Activated CD8-positive, alpha-beta memory T cell treated with anti-CD3 and anti-CD28 coated beads, Interleukin-2, amount 50 U/mL, for 48 hours (primary cell): ENCODE measurements at places on chromosomes 12 and 14.
A peak's percentile ranks its signal among the peaks of the same experiment; 100 is the strongest.

- no peak for DNase-seq
These were observed 66.1 kb upstream of the PRB2 start for GRCh38 chr12:11461433-11461832.

DNA sequence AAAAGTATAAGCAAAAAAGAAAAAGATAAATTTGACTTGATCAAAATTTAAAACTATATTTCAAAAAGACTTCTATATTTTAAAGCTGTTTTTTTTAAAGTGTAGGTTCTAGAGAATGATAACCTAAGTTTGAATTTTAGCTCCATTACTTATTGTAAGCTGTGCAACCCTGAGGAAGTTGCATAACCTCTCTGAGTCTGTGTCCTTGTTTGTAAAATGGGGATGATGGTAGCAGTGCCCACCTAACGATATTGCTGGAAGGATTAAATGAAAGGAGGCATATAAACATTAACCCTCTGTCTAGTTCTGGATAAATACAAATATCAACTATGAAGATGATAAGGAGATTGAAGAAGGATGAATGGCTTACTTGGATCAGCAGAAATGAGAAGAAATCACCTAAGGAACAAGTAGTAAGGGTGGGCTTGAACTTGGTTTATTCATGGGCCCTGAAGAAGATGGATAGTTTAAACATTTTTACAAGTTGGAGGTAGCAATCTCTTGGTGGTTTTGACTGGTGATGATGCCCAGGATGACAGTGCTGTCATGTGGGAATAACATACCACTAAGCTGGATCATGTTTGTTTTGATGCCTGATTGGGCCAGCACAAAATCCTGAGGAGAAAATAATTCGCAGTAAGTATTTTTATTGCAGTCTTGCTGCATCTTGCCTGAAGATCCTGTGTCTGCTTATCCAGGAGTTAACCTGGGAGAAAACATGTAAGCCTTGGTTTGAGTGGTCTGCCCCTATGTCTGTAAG lies 35.0 kb downstream of the TXNRD1 start:
- no peak for DNase-seq

GRCh38 chr14:90740946-90741681 lies 75.1 kb downstream of the TTC7B start:
- DNase-seq: no peak

- peak; percentile 75 for DNase-seq
These were observed 2.5 kb downstream of the HNRNPA1 start for GRCh38 chr12:54282949-54283593.

DNA sequence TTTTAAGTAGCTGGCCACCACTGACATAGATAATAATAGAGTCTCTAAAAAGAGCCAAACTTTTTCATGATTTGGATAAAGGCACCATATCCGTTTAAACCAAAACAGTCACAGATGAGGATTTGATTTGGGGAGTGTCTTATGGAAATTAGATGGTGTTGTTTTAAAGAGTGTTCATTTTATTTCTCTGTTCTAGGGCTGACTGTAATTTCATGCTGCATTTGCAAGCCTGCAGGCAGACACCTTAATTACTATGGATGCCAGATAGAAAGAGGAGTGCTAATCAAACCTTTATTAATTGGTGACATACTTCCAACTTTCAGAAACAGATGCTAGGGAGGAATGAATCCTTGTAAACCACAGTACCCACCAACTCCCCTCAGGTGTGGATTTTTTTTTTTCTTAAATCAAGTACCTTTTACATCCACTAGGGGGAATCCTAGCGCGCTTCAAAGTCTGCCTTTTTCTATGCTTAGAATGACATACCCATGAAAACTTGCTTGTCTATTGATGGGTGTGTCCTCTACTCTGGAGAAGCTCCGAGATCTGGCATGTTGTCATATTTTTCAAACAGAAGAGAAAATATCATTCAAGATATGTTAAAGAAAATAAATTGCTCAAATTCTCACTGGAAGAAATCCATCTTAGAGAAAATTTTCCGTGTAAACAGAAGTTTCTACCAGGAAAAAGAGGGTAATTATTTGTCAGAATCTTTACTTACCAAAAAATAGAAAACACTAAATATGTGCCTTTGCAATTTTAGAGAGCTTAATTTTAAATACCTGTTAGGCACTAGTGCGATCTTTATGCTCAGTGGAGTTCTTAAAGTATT lies 14.2 kb upstream of the PLXNC1 start:
- DNase-seq: no peak

DNA sequence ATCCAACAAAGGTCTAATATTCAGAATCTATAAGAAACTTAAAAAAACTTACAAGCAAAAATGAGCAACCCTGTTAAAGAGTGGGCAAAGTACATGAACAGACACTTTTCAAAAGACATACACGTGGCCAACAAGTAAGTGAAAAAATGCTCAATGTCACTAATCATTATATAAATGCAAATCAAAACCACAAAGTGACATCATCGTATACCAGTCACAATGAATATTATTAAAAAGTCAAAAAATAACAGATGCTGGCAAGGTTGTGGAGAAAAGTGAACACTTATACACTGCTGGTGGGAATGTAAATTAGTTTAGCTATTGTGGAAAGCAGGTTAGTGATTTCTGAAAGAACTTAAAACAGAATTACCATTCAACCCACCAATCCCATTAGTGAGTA lies 199.1 kb downstream of the SNAPC1 start:
- DNase-seq: no peak

- peak; percentile 94 for DNase-seq
These were observed at the start of gene ADCK1 for GRCh38 chr14:77799863-77800730. ADCK1 (plus strand) TSS chr14:77800109; CDS start chr14:77818979, 18,870 bp downstream.

DNA sequence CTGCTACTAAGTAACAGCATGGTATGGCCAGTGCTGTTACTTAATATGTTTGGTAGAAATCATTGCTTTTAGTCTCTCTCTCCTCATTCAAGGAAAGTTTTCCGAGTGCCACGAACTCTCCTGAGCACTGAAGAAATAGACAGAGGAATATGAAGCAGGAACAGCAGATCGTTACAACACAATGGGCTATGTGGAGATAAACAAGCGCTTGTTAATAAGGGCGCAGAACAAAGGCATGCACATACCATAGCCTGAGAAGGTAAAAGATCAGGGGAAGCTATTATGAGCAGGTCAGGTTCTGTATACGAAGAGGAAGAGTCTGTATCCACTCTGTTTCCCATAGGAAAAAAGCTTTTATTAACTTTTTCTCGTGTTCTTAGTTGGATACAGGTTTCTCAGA lies 156.2 kb upstream of the CPNE8 start:
- DNase-seq: no peak

DNA sequence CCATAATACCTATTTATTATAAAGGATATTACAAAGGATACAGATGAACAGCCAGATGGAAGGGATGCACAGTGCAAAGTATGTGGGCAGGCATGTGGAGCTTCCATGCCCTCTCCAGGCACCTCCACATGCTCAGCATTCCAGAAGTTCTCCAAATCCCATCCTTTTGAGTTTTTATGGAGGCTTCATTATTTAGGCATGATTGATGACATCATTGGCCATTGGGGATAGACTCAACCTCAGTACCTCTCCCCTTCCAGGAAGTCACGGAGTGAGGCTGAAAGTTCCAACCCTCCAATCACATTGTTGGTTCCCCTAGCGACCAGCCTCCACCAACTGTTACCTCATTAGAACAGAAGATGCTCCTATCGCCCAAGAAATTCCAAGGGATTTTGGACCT lies 156.4 kb downstream of the ATP23 start:
- no peak for DNase-seq

GRCh38 chr12:107642240-107642639 lies 43.4 kb upstream of the PWP1 start:
- no peak for DNase-seq

DNA sequence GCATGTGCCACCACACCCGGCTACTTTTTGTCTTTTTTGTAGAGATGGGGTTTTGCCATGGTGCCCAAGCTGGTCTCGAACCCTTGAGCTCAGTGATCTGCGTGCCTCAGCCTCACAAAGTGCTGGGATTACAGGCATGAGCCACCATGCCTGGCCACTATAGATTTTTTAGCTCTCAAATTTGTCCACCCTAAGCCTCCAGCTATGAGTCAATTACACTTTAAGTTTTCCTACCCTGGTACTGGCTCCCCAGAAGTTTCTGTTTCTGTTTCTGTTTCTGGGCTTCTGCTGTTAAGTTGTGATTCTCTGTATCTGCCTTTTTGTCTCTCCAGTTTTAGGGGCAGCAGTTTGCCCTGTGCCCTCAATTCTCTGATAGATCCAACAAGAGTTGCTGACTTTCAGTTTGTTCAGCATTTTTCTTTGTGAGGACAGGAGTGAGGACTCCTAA lies 4.4 kb upstream of the TINF2 start:
- DNase-seq: no peak

DNA sequence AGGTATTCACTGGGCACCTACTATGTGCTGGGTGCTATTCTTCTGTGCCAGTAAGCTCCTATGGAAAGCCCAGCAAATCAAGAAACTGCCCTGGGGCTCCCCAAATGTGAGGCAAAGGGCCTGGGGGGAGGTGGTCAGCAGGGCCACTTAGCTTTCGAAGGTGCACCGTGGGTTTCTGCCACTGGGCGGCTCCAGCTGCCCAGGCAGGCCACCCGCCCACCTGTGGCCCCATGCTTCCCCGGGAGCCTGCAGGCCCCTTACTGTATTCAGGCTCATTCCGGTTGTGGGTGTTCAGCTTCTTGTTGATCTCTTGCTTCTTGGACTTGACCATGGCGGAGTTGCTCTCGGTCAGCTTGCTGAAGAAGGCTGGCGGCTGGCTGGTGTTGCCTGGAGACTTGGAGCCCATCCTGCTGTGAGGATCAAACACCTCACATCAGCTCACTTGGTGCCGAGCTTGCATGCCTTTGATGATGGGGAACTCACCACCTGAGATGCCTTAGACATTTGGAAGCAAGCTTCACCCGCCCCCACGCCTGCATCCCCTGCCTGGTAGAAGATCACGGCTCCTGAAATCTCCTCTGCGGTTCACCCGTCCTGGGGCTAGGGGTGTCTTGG lies 37.3 kb downstream of the RFLNA start:
- no peak for DNase-seq

DNA sequence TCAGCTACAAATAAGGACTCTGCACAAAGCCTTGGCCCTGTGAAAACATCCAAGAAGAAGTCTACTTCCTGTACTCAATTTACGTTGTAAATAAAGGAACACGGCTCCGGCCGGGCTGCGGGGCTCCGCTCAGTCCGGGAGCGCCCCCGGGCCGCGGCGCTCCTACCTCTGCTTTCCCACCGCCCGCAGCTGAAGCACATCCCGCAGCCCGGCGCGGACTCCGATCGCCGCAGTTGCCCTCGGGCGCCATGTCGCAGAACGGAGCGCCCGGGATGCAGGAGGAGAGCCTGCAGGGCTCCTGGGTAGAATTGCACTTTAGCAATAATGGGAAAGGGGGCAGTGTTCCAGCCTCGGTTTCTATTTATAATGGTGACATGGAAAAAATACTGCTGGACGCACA lies 502.3 kb upstream of the FOXG1 start:
- no peak for DNase-seq

DNA sequence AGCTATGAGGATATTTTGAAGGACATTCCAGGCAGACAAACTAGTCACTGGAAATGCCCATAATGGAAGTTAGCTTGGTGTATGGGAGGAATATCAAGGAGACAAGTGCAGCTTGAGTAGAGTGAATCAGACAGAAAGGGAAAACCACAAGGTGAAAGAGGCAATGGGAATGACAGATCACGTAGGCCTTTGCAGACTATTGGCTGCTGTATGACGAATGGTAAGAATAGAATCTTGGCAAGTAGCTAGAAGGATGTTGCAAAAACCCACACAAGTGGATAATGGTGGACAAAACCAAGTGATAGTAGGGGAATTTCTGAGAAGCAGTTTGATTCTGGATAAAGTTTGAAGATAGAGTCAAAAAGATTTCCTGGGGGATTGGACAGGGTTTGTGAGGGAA lies 196.9 kb upstream of the NOVA1 start:
- DNase-seq: no peak

- DNase-seq: no peak
These were observed 165.2 kb downstream of the VRK1 start for GRCh38 chr14:96962337-96962736.

DNA sequence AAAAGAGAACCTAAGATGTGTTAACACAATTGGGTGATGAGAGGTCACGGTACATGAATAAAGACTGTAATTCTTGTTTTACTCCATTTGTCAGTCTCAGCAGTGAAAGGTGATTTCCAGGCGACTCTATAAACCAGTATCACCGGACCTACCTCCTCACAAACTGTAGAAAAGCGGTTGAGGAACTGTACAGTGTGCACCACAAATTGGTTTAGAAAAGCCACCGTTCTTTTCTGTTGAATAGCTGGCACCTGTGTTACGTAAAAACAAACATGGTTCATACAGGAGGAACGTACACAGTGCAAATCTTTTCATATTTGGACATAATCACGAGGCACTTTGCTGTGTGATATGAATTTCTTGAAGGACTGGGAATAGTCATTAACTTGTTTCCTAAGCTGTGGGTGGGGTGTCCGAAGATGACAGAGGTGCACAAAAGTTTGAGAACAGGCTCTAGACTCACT lies 663 bp downstream of the WASHC3 start:
- DNase-seq: no peak

DNA sequence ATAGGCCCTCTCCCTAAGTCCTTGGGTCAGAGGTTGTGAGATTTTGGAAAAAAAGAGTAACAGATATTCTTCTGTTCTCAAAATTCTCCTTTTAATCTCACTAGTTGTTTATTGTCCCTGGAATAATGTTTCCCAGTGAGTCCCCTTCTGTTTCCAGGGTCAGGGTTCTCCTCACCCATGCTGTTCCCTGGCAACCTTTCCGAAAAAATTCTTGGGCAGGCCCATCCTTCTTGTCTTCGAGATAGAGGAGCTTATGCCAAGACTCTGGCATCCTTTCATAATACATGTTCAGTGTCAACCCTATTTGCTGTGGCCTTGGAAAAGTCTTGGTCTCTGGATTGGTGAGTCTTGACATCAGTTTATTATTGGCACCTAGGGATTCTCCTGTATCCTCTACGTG lies 212.4 kb upstream of the FAR2 start:
- no peak for DNase-seq

DNA sequence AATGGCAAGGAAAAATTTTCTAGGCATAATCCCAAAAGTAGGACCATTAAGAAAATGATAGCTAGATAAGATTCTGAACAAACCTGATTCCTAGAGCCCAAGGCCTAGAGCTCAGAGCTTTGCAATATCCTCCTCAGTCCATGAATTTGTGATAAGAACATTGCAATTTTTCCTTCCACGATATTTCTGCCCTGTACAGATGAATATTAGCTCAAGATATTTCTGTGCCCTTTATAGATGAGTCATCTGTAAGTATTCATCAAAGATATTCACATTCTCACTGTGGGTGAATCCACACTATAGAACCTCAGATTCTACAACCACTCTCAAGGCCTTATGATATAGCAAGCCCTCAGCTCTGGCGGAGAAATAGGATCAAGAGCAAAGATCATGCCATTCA lies 37.5 kb downstream of the EAPP start:
- no peak for DNase-seq

DNA sequence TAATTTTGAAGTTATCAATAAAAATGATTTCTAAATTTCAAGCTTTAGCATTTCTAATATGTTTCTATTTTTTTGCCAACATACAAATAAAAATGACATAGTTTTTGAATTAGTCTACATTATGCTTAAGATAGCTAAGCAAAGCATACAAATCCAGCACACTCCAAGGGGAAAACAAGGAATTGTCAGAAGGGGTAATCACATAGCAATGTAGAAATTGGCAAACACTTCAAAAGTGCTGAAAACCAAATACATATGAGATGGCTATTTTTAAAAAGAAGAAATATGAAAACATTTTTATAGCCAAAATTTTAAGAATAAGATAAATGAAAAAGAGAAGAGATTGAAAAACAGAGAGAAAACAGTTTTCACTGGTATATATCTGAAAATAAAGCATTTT lies 308.0 kb downstream of the SLC6A15 start:
- no peak for DNase-seq

- DNase-seq: no peak
These were observed 134.6 kb downstream of the CHST11 start for GRCh38 chr12:104591257-104591885.
